Type B pancreatic cell (in vitro differentiated cells): ENCODE measurements at places on chromosomes 3 and 15.

DNA sequence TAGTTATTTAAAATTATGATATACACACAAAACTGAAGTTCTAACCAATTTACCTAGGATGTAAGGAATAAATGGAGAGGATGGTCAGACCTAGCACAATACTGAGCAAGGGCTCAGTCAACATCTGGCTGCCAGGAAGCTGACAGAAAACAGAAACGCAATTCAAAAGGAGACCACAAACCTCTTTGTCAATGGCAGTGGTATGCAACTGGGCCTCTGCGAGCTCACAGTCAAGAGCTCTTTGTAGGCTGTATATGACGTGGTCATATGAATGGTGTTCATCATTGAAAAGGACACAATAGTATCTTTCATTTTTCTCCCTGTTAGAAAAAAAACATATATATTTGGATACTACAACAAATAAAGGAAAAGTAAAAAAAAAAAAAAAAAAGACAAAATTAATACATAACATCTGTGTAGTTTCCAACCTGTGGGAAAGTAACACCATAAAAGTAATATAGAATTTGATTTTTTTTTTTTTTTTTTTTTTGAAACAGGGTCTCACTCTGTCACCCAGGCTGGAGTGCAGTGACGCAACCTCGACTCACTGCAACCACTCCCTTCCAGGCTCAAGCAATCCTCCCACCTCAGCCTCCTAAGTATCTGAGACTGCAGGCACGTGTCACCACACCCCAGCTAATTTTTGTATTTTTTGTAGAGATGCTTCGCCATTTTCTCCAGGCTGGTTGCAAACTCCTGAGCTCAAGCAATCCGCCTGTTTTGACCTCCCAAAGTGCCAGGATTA lies 37.9 kb downstream of the UBR1 start:
- DNase-seq: no peak

DNA sequence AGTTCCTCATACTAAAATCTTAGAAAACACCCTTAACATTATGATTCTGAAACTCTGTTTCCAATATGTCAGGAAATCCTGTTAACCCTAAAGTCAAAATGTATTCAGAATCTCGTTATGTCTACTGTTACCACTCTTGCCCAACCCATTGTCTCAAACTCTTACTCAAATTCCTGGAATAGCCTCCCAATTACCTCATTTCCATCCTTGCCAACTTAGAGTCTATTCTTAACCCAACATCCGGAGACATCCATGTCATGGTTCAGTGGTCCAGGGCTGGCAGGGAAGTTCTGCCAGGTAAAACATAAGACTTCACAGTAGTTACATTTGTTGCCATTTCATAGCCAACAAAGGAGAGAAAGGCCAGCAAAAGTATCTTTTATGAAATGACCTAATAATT lies 593.9 kb downstream of the PYDC2 start:
- no peak for DNase-seq

DNA sequence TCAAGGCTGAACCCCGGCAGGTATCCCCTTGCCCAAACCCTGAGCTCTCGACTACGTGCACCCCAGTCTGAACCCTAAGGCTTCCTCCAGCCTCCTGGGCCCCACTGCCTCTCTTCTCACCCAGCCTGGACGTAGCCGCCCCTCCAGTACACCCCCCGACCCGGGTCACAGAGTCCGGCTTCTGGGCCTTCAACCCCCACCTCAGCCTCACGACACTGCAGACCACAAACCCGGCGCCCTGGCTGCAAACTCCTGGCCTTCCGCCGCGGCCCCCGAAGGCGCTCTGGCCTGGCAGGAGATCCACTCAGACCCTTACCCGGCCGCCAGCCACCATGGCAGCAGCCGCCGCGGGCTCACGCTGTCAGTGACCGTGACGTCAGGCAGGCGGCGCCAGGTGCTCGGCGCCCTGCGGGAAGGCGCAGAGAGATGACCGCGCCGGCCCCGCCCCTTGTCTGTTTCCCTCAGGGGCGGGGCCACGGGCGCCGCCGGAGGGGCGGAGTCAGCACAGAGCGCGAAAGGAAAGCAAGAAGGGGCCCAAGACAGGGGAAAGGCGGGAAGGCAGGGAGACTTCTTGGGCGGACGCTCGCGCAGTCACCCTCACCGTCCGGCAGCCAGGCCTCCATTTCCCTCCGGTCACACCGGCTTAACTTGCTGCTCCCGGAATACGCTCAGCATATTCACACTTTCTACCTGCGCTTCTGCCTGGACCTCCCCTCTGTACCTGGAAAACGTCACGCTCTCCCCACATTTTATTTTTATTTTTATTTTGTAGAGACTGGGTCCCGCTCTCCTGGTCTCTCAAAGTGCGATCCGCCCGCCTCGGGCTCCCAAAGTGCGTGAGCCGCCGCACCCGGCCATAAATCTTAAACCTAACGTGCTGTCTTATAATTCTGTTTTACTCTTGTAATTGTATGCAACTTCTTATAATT lies at the start of gene RMDN3:
TSS of gene RMDN3 (minus strand) at position 372 of the 929 bp plus-strand sequence. CDS start 471 bp downstream, outside the sequence.
- peak; percentile 97 for DNase-seq

DNA sequence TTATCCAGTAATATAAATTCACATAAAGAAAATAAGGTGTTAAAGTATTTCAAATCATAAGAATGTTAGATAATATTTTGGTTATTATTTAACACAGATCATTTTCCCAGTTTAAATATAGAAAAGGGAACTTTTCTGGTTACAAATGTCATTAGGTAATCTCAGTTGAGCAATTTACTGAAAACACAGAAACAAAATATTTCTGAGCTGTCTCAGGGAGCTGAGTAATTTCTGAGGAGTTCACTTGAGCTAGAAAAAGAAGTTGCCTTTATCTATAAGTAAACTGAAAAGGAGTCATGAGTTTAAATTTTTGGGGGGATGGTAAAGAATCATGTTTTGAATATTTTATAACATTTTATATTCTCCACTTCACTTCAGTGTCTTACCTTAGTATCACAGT lies 855.4 kb upstream of the ARPP21 start:
- no peak for DNase-seq

- no peak for DNase-seq
Measured at GRCh38 chr15:71098920-71099319, 16.4 kb upstream of the THSD4 start.
